GM12864 (cell line): ENCODE measurements at places on chromosomes 13 and 19.
A peak's percentile ranks its signal among the peaks of the same experiment; 100 is the strongest.

DNA sequence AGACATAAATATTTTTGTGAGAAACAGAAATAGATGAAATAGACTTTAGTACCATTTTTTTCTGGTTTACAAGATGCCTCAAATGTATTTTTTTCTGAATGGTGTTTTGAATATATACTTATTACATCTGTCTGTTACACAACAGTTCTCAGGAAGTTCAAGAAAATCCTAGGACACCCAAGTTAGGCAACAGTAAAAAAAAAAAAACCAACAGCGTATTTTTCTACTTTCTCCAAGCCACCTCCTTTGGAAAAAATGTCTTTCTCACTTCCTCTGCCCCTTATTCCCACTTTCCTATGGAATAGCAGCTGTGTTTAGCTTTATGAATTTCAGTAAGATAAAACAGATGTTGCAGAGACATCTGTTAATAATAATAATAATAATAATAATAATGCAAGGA is 489.6 kb upstream of the KLF12 start:
- no peak for DNase-seq

DNA sequence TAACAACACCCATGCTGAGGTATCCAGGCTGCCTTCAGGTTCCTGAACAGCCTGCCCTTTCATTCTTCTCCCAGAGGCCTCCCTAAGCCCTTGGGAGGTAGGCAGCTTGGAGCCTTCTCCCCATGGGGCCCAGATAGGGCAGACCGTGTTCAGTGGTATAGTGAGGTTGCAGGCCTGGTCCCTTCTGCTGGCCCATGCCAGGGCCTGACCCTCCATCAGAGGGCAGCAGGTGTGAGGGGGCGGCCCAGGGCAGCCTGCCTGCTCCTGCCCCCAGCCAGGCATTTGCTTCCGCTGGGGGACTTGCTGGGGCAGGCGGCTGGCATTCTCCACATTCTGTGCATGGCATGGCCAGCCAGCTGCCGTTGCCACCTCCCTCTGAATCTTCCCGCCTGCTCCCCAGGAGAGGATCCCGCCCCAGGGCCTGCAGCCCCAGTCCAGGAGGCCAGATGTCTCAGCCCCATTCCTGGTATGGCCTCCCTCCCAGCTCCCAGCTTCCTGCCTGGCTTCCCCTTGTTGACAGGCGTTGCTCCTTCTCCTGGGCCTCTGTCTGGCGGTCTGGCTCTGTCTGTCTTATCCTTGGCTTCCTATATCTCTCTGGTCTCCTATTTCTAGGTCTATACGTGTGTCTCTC is 8.9 kb downstream of the CIC start:
- DNase-seq, result no peak

- DNase-seq, result no peak
These were observed 2.0 kb upstream of the GPR18 start for GRCh38 chr13:99260216-99260615.

GRCh38 chr19:46980761-46981160 is 38.9 kb upstream of the NPAS1 start:
- no peak for DNase-seq

DNA sequence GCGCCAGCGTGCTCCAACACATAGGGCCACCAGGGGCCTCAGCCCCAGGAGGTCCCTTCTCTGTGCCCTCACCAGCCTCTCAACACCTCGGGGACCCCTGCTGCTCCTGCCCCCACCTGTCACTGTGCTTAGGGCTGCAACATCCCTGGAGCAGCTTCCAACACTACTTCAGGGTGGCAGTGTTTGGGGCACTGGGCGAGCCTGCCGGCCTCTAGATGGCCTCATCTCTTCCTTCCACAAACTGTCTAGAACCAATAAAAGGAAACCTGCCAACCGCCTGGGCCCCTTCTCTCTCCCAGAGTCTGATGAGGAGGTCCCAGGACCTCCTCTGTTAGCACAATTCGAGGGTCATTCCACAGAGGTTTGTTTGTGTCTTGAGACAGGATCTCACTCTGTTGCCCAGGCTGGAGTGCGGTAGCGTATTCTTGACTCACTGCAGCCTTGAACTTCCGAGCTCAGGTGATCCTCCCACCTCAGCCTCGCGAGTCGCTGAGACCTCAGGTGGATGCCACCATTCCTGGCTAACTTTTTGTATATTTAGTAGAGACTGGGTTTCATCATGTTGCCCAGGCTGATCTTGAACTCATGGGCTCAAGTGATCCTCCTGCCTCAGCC is 10.1 kb upstream of the SHD start:
- DNase-seq, result no peak

DNA sequence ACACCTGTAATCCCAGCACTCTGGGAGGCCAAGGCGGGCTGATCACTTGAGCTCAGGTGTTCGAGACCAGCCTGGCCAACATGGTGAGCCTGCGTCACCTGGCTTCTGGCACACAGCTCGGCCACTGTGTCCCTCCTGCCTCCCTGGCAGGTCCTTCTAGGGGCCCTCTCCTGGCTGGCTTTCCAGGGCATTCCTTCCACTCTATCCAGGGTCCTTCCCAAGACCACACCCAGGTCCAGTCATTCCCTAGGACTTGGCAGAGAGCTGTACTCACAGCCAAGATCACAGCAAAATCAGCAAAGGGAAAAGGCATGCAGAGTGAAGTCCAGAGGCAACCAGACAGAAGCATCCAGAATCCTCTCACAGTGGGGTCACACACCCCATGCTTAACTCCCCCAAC is 9.7 kb upstream of the HSH2D start:
- no peak for DNase-seq

DNA sequence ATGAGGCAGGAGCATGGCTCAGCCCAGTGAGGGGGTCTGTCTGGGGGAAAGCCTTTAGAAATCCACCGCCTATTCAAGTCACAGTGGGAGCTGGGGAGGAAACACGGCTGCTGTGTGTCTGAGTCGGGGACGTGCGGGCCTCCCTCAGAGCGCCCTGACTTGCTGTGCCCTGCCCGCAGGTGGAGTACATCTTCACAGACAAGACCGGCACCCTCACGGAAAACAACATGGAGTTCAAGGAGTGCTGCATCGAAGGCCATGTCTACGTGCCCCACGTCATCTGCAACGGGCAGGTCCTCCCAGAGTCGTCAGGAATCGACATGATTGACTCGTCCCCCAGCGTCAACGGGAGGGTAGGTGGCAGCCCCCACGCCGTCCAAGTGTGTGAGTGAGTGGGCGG is 137.8 kb upstream of the MCF2L start:
- DNase-seq, result no peak

GRCh38 chr19:40134866-40135265 is 44.1 kb upstream of the ZNF780A start:
- no peak for DNase-seq

GRCh38 chr13:46983881-46984280 is 87.0 kb upstream of the HTR2A start:
- DNase-seq, result peak; percentile 92

- DNase-seq, result no peak
These were observed 22.7 kb downstream of the MIPEP start for GRCh38 chr13:23866420-23867026.

DNA sequence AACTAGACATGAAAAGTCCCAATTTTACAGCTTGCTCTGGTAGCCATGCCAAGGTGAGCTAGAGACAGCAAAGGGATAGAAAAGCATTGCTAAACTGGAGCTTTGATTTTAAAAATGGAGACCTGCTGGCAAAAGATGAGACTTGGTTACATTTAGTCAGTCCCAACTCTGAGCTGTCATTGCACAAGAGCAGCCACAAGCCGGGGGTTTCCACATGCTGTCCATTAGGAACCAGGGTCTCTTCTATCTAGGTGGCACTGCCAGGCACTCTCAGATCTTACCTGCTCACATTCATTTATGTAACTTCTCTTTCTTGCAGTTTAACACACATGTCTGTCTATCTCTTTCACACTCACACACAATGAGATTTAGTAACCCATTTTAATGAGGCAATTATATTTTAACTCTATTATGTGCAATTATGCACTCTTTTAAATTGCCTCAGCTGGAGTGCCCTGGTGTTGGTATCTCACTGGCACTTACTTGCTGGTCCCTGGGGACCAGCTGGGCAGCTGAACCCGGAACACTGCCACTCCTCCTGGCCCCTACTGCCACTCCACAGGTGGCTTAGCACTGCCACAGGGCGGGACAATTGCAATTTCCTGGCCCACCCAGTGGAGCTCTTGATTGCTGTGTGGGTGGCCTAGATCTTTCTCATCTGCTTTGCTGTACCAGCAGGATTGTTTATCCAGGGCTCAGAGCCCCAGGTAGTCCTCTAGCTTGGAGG is 112.5 kb downstream of the COG6 start:
- no peak for DNase-seq

DNA sequence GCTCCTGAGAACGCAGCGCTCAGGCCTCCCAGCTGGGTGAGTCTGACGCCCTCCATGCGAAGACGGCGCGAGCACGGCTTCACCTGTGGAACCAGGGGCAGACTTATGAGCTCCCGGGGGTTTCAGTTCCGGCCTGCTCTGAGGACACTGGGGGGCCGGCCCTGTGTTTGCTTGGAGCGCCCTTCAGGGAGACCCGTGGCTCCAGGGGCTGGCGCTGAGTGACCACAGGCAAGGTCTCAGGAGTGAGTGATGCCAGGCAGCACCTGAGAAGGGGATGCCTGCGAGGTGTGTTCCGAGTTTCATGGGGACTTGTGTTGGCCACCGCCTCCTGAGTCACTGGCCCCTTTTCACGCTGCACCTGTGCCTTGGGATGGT is 4.5 kb downstream of the MCF2L start:
- no peak for DNase-seq

DNA sequence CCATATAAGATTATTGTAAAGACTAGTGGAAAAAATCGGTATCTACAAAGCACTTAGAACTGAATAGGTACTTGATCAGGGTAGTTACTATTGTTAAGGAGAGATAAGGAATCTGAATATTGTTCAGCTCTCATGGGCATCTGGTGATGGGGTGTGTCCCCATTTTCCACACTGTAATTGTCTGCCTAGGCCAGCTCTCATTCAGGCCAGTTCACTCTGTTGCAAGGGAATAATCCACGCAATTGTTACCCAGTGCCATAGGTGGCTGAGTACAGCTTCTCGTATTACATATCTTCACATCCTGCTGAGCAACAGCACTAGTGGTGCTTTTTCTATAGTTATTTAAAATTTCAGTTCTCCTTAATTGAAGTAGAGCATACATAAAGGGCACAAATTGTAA is 45.6 kb upstream of the C13orf42 start:
- no peak for DNase-seq

DNA sequence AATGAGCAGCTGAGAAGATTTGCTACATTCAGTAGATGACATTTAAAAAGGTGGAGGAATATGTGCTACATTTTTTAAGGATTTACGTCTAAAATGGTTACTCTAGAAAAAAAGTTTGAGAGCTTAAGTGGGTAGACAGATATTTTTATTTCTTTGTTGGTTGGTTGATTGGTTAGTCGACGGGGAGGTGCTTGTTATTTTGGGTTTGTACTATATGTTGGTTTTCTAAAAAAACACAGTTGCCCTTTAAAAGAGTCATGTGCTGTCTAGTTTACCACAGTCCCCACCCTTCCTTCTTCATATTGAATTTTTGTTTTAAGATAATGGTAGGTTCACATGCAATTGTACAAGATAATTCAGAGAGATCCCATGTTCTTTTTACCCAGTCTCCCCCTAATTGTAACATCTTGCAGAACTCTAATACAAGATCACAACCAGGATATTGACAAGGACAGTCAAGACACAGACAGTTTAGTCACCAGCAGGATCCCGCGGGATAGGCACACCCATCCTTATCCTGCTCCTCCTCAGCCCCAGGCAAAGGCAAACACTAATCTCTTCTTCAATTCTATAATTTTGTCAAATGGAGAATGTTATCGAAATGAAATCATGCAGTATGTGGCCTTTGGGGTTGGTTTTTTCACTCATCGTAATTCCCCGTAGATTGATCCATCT is 171.4 kb downstream of the FOXO1 start:
- no peak for DNase-seq

GRCh38 chr13:29830000-29830399 is 20.4 kb downstream of the UBL3 start:
- DNase-seq, result no peak

DNA sequence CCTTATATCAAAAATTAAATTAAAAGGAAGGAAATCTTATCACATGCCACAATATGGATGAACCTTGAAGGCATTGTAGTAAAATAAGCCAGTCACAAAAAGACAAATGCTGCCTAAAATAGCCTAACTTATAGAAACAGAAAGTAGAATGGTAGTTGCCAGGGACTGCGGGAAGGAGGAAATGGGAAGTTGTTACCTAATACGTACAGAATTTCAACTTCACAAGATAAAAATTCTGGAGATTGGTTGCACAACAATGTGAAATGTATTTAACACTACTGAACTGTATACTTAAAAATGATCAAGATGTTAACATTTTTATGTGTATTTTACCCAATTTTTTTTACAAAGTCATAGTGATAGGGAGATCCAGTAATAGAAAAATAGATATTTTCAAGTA is 10.2 kb upstream of the N4BP2L2 start:
- DNase-seq, result no peak

DNA sequence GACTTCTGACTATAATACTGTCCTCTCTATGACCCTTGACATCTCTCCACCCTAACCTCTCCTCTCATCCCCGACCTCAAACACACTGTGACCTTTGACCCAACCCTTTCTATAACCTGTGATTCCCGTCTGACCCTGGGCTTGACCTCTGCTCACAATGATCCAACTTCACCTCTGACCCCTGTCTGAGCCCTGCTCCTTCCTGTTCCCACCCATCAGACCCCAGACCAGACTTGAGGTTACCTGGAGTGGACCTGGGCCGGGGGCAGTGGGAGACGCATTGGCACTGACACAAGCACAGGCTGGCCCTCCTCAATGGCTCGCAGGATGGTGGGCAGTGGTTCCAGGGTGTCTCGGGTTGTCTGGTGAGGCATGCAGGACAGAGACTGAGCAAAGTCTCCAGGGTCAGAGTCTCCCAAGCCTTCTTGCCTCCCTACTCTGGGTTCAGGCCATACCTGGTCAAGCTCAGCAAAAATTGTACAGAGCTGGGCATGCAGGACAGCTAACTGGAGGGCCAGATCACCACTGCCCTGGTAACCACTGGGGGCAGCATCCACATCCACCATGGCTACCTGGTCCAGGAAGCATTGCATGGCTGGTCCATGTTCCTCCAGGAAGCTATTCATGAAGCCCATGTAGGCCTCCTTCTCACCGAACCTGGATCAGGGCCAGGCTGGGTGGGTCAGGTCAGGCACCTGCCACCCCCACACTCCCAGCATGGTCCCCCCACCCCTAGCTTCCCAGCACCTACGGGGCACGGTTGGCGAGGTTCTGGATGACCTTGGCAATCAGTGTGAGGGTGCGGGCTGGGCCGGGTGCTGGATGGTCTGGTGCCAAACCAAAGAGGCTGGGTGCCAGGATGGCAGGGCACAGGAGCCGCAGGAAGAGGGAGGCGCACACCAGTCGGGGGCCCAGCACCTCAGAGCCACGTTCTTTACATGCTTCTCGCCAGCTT is 4.4 kb upstream of the WIZ start:
- no peak for DNase-seq

GRCh38 chr19:33440241-33440640 is 66.7 kb downstream of the CEBPG start:
- DNase-seq, result no peak
